ENCODE measurements at places on chromosomes 12 and 14. TPM values are rescaled to one million over a fixed set of nuclear protein-coding genes. Genes with fewer than 3 reads are reported as not detected.

DNA sequence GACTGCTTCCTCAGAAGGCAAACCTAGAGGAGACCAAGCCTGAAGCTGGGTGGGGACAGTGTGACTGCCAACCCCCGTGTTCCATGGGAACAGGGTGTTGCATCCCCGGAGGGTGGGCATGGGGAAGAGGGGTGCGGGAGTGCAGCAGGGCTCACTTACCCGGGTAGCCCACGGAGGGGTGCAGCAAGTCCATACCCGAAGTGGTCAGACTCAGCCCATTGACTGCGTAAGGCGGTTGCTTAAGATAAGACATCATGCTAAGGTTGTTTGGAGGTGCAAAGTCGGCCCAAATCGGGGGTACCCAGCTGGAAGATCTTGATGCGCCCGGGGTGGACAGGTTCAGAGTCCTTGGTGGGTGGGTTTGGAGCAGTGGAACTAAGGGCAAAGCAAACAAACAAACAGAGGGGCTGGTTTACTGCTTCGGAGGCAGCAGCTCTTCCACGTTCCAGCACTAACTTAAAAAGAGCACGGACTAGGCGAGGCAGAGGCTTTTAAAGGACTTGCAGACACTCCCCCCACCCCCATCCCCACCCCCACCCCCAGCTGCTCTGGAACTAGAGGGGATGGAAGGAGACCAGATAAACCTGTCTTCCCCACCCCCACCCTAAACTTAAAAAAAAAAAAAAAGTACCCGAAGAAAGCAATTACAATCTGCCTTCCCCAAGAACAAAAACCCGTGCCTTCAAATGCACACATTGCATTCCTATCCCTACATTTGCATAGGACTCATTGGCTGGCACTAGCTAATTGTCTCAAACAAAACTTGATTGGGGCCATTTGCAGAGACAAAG is 4.9 kb downstream of the OTX2 start:
- no peak overlapping the region for H3K4me3 ChIP-seq
- peaks cover 9% of the 10 kb centered on the region for H3K27me3 ChIP-seq
- H3K36me3 ChIP-seq, result no peaks in the 10 kb centered on the region

DNA sequence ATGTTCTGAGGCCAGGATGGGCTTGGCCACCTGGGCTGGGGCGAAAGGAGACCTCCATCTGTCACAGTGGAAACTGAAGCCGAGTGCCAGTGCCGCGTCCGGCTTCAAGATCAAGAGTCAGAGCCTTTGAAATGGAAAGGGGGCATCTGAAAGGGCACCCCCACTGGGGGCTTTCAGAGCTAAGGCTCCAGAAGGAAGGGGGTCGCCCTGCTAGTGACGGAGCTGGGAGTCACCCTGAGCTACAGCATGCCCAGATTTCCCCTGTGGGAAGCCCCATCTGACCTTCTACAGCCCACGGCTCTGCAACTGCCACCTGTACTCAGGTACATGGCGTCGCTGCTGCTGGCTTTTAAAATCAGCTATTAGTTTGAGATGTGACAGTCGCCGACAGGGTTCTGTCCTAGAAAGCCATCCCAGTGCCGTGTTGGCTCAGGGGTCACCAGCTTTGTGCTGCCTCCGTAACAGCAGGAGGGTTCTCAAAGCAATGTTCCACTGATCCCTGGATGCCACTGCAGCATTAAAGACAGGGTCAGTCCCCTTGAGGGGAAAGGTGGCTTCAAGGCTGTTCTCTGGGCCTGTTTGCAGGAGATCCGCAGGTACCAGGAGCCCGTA is 31.5 kb downstream of the CCNK start:
- no peak for DNase-seq
- H3K27ac ChIP-seq, result no peak overlapping the region
- no peaks in the 10 kb centered on the region for H3K36me3 ChIP-seq

- H3K36me3 ChIP-seq, result no peaks in the 10 kb centered on the region
- no peak overlapping the region for H3K4me3 ChIP-seq
- no peak for DNase-seq
- H3K27me3 ChIP-seq, result no peaks in the 10 kb centered on the region
- H3K27ac ChIP-seq, result no peak overlapping the region
Observed at GRCh38 chr14:37089410-37089809, 83.0 kb downstream of the SLC25A21 start.

DNA sequence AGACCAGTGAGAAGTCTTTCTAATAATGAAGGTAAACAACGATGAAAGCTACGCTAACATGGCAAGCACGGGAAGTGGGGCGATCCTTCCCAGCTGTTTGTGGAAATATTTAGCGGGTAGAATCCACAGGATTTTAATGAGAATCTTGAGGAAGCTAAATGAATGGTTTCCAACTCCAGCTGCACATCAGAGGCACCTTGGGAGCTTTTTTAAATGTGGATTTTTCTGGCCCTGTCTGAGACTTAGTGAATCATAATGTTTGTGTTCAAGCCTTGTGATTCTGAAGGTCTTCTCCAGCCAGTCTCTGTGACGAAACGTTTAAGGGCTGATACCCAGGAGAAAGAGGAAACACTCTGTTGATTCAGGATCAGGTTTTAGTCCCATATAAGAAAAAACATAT is 169.8 kb downstream of the CAPZA3 start:
- no peak overlapping the region for H3K27ac ChIP-seq
- no peaks in the 10 kb centered on the region for H3K36me3 ChIP-seq
- H3K4me3 ChIP-seq, result no peak overlapping the region
- no peak for DNase-seq
- H3K27me3 ChIP-seq, result no peaks in the 10 kb centered on the region
- no peaks in the 10 kb centered on the region for H3K4me1 ChIP-seq

DNA sequence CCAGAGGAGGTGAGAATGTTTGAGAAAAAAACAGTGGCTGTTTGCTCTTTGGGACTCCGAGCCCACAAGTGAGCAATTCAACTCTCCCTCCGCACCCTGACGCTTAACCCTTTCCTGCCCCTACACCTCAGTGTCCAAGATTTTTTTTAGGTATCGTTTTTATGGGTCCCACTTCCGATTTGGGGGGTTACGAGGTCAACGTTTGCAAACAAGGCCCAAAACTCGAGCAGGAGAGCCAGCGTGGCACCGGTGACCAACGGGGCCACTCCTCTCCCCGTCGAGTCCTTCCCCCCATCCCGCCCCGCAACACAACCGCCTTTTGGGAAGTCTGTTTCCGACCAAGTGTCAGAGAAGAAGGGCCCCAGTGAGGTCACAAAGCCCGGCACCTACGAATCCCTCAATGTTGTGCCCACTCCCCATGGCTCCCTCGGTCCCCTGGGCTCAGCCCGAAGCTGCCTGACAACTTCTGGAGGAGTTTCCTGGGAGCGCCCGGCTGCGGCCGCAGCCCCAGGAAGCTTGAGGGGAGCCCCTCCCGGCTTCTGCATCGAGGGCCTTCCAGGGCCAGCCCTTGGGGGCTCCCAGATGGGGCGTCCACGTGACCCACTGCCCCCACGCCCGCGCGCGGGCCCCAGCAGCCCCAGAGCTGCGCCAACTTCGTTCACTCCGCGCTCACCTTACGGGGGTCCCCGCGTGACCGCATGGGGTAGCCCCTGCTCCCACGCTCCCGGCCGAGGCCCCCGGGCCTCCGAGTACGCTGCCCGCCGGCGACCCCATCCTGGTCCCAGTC is 1.2 kb downstream of the CDK2AP1 start:
- H3K4me1 ChIP-seq, result no peaks in the 10 kb centered on the region
- H3K27me3 ChIP-seq, result no peaks in the 10 kb centered on the region
- H3K27ac ChIP-seq, result peak overlapping the region; percentile 80
- H3K4me3 ChIP-seq, result peak overlapping the region; percentile 73

SPTB gene
- total RNA-seq, result 1.0 TPM

GRCh38 chr12:80317307-80317706 is 126.7 kb upstream of the PTPRQ start:
- no peak overlapping the region for H3K27ac ChIP-seq
- DNase-seq, result no peak
- no peaks in the 10 kb centered on the region for H3K4me1 ChIP-seq
- no peak overlapping the region for H3K4me3 ChIP-seq
- no peaks in the 10 kb centered on the region for H3K27me3 ChIP-seq

MYF6 gene
- not detected for total RNA-seq

DNA sequence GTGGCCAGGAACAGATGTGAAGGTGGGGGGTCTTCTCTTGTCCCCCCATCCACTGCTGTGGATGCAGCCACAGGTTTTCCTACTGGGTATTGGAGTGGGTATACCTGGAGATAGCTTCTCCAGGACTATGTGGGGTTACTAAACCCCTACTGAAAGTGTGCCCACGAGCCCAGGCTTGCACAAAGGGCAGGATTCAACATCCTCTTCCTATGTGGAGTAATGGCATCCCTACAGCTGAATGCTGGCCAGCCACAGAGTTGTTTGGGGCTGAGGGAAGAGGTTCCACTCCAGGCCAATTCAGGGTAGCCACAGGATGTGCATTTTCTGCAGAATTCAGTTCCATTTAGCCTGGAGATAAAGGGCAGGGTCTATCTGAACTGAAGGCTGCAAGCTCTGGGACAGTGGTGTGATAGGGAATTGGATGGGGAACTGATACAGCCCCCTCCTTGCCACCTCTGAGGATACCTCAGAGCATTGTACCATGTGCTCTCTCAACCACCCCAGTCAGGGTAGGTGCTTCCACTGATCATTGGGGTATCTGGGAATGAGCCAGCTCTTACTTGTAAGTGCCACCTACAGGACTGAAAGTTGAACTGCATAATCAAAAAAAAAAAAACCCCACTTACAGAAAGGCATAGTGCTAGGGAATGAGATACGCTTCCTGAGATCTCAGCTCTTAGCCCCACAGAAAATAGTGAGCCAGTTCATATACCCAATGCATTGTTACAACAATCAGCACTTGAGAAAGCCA is 187.1 kb downstream of the KITLG start:
- no peaks in the 10 kb centered on the region for H3K36me3 ChIP-seq
- DNase-seq, result no peak
- no peaks in the 10 kb centered on the region for H3K27me3 ChIP-seq
- no peak overlapping the region for H3K4me3 ChIP-seq

DNA sequence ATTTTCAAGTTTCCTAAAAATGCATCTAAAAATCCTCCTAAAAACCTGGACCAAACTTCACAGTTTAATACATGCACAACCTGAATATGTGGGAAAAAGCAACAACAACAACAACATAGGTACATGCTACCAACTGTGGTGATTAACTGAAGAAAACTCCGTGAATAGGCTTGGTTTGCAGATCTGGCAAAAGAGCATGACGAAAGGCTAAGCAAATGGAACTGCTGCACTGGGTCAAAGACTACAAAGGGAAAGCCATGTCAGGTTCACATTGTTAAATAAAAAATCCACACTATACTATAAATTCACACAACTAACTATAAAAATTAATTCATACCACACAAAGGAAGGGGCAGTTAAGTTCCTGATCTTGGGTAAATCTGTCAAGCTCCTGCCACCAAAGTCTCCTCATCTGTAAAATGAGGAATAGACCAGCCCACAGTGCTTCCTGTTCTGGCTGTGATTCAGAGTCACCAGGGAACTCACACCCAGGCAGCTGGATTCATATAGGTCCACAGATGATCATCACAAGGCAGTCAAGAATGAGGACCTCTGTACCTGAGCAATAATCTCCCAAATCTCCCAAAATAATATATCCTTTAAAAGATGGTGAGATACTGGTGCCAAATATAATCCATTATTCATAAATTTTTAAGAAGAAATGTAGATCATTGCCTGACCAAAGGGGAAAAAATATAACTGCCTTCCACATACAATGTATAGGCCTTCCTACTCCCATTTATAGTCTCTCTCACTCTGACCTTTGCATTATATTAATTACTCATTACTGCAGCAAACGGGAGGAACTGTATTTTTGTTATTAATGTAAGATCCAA is 7.0 kb downstream of the CORO1C start:
- H3K4me1 ChIP-seq, result peaks cover 25% of the 10 kb centered on the region
- H3K4me3 ChIP-seq, result no peak overlapping the region
- H3K27ac ChIP-seq, result peak overlapping the region; percentile 76
- no peaks in the 10 kb centered on the region for H3K36me3 ChIP-seq
- DNase-seq, result no peak
- H3K27me3 ChIP-seq, result no peaks in the 10 kb centered on the region

- no peak overlapping the region for H3K4me3 ChIP-seq
- H3K36me3 ChIP-seq, result no peaks in the 10 kb centered on the region
- no peak overlapping the region for H3K27ac ChIP-seq
- no peaks in the 10 kb centered on the region for H3K4me1 ChIP-seq
- DNase-seq, result peak; percentile 24
Observed at GRCh38 chr14:49461529-49462401, 124.4 kb downstream of the RPS29 start.

CCDC175 gene
- total RNA-seq, result 0.41 TPM

- H3K36me3 ChIP-seq, result no peaks in the 10 kb centered on the region
- H3K4me3 ChIP-seq, result no peak overlapping the region
- H3K27ac ChIP-seq, result peak overlapping the region; percentile 66
- no peaks in the 10 kb centered on the region for H3K27me3 ChIP-seq
Observed at GRCh38 chr14:100140452-100141078, 18.9 kb downstream of the DEGS2 start.

DNA sequence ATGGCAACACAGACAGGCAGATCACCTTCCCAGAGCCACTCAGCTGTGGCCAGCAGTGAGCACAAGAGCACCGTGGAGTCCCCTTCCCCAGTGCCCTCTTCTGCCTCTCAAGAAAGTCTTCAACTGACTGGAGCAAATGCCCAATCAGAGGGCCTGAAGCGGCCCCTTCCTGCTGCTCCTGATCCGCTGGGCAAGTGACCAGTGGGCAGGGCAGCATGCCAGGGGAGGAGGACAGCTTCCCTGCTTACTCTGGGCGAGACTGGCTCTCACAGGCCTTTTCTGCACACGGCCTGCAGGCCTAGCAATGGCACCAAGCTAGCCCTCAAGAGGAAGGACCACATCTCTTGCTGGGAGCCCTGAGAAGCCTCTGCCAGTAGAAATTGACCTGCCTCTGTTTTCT is 890 bp downstream of the KRT71 start:
- H3K4me1 ChIP-seq, result no peaks in the 10 kb centered on the region
- no peak for DNase-seq
- H3K4me3 ChIP-seq, result no peak overlapping the region
- no peak overlapping the region for H3K27ac ChIP-seq
- H3K27me3 ChIP-seq, result no peaks in the 10 kb centered on the region
- H3K36me3 ChIP-seq, result no peaks in the 10 kb centered on the region

- H3K27ac ChIP-seq, result no peak overlapping the region
- H3K36me3 ChIP-seq, result no peaks in the 10 kb centered on the region
Observed at GRCh38 chr14:94139421-94139820, 10.0 kb upstream of the IFI27L2 start.

DNA sequence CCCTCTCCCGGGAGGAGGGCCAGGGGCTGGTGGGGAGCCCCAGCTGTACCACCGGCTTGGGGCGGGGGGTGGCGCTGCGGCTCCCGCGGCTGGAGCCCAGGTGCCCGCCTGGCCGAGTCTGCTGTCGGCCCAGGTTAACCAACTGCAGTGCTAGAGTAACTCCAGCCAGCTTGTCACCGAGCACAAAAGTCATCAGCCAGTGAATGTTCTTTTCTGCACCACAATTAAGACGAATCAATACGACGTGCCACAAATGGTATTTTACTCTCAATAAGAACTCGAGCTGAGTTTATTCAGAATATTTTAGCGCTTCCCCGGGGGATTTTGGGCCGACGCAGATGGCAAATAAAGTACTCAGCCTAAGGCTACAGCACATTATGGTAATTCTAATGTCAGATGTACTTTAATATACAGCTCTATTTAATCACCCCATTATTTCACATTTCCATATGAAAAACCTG is 83.2 kb downstream of the BCL11B start:
- no peak overlapping the region for H3K27ac ChIP-seq
- no peaks in the 10 kb centered on the region for H3K27me3 ChIP-seq
- H3K4me1 ChIP-seq, result no peaks in the 10 kb centered on the region
- H3K36me3 ChIP-seq, result no peaks in the 10 kb centered on the region
- H3K4me3 ChIP-seq, result no peak overlapping the region
- no peak for DNase-seq

CLEC2D gene
- 6.8 TPM for total RNA-seq

NR4A1 gene
- 133 TPM for total RNA-seq

- no peaks in the 10 kb centered on the region for H3K36me3 ChIP-seq
- H3K27ac ChIP-seq, result no peak overlapping the region
- no peak for DNase-seq
Observed at GRCh38 chr12:59500335-59500734, 95.5 kb upstream of the SLC16A7 start.

Data from uterus (tissue), 4 donors.